ENCODE measurements at places on chromosomes 4 and X. TPM values are rescaled to one million over a fixed set of nuclear protein-coding genes. Genes with fewer than 3 reads are reported as not detected.

The HHIP gene
- total RNA-seq: not detected

The CFP gene
- 19.3 TPM for total RNA-seq

The PNCK gene
- not detected for total RNA-seq

The CD38 gene
- total RNA-seq: 176 TPM

The XAGE1A gene
- not detected for total RNA-seq

The S100P gene
- 37.1 TPM for total RNA-seq

The ZNF81 gene
- total RNA-seq: 7.2 TPM

The ARHGAP6 gene
- not detected for total RNA-seq

The TECRL gene
- not detected for total RNA-seq

The AREG gene
- total RNA-seq: not detected
